ENCODE measurements at places on chromosomes 2 and 18.

DNA sequence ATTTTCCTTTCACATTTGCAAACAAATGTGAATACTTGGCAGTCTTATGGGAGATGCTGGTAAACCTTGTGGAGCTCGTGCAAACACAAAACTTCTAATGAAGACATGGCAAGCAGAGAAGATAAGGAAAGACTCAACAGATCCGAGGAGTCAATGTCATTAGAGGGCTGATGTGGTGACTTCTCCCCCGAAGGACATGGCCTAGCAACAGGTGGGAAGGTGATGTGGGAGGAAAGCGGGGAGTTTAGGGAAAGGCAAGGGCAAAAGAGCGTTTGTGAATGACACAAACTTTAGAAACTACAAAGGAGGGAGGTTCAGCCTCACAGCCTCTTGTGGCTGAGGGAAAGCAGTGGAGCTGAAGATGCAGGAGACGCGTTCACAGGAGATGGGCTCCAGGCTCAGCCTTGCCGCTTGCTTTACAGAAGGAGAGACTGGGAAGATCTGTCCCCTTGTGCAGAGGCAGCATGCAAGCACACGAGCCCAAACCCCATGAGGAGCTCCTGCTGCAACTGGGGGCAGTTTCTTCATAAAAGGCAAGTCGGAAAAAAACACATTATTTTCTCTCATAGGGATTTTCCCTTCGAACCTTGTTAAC is 86.6 kb downstream of the SOWAHC start:
- no peak for DNase-seq

- DNase-seq = no peak
These were observed 254.7 kb downstream of the PTPRM start for GRCh38 chr18:7821784-7822183.

DNA sequence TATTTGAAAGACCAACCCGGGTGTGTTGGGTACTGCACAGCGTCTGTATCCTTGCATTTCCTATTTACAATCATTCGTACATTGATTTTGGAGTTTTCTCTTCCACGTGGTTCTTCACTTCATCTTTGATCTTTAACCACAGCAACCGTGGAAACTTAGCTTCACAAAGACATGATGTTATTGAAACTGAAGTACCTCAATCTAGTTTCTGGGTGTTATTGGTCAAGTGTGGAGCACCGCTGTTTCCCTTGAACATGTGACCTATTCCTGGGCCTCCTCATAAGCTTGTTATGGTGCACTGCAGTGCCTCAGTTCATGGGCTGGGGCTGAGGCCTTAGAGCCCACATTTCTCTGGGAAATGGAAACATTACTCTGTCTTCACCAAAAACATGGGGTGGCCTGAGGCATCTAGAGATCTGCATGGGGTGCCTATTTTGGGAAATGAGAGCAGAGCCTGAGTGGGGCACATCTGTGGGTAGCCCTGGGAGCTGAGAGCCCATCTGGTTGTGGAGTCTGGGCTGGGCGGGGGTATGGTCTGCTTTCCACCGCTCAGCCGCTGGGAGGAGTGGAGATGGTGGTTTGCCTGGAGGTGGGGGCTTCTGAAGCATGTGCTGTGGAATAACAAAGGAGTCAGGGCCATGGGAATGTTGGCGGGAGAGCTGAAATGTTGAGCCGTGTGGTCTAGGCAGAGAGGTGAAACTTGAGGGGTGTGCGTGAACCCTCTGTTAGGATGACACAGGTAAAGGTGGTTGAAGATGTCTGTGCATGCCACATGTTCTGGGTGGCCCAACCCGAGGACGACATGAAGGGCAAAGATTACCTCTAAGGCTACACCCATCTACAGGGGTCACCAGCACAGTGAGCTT is 37.4 kb downstream of the ZNF236 start:
- no peak for DNase-seq

DNA sequence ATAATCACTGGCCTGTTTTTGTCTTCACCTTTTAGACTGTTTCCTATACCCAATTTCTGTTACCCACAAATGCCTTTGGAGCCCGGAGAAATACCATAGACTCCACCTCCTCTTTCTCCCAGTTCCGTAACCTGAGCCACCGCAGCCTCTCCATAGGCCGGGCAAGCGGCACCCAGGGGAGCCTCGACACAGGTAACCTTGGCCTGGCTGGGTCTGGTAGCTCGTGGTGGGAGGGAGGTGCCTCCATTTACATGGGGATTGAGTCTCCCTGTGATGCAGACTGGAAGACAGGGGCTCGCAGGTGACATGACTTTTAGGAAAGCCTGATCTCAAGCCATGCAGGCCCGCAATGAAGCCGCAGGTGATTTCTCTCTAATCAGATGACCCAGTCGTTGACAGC is 100.6 kb downstream of the CABLES1 start:
- no peak for DNase-seq

DNA sequence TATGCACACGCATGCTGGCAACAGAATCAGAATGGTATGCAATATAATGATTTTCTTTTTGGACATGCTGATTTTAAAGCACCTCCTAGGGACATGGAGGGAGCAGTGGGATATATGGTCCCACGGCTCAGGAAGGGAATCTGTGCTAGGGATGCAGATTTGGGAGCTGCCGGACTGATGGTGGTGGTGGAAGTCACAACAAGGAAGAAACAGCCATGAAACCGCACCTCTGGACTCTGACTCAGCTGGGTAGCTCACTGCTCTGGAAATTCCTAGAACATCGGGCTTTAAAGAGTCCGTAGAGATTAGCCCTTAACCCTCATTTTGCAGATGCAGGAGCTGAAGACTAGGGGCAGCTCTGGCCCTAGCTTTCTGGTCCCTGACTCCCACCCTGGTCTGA is 364.3 kb upstream of the KLHL29 start:
- no peak for DNase-seq

DNA sequence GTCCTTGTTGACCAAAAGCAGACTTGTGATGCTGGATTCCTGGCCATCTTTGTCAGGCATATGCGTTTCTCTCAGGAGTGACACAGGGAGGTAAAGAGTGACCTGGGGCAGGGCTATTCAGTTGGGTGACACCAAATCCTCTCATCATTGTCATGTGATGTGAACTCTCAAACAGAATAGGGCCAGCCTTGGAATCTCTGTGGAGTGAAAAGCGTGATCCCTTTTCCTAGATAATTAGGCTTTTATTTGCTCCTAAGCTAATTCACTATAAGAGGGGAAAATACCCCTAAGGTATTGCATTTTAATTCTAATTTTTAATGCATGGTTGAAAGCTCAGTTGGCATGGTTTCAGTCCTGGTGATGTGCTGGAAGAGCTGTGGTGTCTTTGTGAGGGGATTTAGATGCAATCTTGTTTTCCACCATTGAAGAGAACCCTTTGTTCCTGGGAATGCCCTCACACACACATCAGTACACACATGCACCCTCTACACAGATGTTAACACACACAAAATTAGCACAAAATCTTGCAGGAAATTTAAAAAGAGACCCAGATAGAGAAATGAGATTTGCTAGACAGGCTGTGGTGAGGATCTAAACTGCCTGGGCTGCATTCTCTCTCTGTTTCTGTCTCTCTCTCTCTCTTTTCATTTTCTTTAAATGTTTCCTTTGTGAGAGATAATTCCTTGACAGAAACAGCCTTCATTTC is 349.9 kb downstream of the TSN start:
- DNase-seq = no peak
